ENCODE measurements at places on chromosomes 2 and 18.

DNA sequence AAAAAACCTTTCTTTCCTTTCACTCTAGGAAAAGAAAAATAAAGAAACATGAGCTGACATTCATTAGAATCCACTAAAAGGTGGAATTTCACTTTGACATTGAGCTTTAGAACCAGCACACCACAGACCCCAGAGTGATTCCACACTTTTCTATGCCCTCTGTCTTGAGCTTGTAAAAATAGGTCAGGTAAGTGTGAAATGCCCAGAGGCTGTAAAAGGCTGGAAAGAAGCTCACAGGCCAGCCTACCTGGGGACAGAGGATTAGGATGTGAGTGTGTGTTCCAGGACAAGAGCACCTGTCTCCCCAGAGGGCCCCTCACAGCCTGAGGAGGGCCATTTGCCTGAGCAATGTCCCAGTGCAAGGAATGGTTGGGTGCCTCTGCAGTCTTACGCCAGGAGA is 56.3 kb upstream of the MYO3B start:
- no peak for DNase-seq

DNA sequence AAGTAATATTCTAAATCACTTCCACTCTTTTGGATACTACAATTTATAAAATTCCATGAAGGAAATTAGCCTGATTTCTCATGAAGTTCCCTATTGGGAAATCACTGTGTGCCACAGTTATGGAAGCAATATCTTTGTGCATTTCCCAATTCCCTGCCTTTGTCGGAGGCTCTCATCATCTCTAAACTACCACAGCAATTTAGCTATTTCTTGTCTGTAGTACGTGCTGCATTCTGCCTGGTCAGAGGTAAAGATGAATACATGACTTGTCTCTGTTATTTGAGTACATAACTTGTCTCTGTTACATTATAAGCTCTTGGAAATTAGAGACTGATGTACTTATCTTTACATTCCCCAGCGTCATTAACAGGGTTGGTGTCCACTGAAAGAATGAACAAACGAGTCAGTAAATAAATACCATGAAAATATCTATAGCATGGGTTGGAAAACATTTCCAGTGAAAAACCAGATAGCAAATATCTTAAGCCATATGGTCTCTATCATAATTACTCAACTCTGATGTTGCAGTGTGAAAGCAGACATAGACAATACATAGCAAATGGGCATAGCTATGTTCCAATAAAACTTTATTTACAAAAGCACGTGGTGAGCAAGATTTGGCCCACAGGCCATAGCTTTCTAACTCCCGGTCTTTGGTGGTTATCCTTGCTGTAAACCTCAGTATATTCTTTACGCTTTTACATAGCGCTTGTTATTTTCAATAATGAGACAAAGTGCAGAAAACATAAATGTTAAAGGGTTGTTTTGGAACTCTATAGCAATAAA is 78.8 kb downstream of the BCL2 start:
- no peak for DNase-seq

DNA sequence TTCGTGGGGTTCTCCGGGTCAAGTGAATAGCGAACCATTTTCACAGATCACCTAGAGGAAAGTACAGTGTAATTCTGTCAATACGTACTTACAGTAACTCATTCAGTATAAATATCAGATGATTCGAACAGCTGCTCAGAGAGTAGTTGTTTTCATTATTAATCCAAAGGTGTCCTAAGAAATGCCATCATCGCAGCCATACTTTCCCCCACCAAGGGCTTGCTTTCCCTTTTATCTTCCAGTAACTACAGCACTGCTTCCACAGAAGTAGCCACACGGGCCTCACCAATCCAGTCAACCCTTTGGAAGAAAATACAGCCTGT is 4.5 kb upstream of the C18orf32 start:
- no peak for DNase-seq

GRCh38 chr18:76454418-76454817 is 40.6 kb downstream of the ZNF516 start:
- no peak for DNase-seq

GRCh38 chr18:42730272-42730671 is 385.2 kb downstream of the RIT2 start:
- no peak for DNase-seq

DNA sequence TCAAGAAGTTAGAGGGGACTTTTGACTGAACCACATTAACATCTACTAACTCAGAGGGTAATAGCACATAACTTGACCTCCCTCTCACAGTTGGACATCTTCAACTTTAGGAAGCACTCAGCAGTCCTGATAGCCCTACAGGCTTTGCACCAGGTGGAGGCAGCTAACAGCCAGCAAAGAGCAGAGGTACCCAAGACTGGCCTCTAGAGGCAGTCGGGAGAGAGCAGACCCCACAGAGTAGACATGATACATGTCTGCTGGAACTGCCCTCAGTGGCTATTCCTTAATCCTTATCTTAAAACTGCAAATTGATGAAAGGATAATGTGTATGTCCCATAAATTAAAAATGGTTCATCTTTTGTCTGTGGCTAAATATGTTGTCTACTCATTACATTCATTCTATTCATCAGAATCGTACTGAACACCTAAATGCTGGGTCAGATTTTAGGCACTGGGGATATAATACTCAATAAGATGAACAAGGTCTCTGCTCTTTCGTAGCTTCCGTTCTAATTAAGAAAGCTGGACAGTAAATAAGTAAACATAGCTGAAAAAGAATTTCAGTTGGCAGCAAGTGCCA is 49.8 kb downstream of the CAB39 start:
- peak; percentile 27 for DNase-seq

DNA sequence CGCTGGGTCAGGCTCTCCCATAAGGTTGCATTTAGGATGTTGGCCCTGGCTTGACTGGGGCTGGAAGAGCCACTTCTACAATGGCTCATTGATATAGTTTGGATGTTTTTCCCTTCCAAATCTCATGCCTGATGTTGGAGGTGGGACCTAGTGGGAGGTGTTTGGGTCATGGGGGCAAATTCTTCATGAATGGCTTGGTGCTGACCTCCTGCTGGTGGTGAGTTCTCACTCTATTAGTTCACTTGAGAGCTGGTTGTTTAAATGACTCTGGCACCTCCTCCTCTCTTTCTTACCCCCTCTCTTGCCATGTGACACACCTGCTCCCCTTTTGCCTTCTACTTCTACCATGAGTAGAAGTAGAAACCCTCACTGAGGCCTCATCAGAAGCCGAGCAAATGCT is 20.5 kb downstream of the ACOXL start:
- DNase-seq = no peak

DNA sequence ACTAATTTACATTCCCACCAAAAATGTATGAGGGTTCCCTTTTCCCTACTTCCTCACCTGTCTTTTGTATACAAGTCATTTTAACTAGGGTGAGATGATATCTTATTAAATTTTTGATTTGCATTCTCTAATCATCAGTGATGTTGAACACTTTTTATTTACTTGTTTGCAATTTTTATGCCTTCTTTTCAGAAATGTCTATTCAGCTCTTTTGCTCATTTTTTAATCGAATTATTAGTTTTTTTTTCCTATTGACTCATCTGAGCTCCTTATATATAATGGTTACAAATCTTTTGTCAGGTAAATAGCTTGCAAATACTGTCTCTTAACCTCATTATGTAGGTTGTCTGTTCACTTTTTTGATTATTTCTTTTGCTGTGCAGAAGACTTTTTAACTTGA is 269.4 kb downstream of the CDH19 start:
- DNase-seq = no peak

DNA sequence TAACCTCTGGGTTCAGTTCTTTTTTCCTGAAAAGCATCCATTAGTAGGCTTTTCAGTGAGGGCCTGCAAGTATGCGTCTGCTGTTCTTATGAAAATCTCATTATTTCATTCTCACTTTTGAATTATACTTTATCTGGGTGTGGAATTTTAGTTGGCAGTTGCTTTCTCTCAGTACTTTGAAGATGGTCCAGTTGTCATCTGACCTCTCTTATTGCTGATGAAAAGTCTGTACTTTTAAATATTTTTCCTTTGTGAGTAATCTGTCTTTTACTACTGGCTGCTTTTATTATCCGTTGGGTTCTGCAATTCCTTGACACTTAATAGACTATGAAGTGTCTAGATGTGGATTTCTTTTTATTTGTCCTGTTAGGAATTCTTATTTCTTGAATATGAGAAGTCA is 307.8 kb downstream of the CYP26B1 start:
- DNase-seq = no peak
